SK-N-SH (cell line): ENCODE measurements at places on chromosomes 16 and 17.

DNA sequence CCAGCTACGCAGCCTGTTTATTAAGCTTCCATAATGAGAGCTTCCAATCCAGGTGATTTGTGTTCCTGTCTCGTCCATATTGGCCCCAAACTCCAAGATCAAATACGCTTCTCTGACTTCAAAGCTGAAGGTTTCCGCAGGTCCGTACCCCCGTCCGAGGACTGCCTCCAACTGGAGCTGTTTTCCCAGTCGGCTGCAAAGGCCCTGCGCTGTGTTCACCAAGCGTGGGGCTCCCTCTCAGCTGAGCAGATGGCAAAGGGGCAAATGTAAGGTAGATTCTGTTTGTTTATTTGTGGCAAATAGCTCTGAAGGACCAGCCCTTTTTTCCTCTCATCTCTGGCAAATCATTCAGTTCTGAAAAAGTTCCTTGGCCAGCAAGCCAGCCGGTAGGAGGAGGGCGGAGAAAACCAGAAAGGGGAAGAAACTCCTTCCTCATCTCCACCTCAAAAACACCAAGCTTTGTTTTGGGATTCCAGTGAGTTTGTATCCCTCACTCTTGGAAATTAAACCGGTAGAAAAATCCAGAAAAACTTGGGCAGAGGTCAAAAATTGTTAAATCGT, 35.2 kb downstream of the NXN start:
- DNase-seq = no peak

- no peak for DNase-seq
Measured at GRCh38 chr17:68390888-68391545, 66.3 kb downstream of the WIPI1 start.

GRCh38 chr16:88597856-88598491, 27.8 kb downstream of the ZC3H18 start:
- DNase-seq = no peak

GRCh38 chr17:65393514-65393913, 167.9 kb downstream of the AXIN2 start:
- DNase-seq = no peak

DNA sequence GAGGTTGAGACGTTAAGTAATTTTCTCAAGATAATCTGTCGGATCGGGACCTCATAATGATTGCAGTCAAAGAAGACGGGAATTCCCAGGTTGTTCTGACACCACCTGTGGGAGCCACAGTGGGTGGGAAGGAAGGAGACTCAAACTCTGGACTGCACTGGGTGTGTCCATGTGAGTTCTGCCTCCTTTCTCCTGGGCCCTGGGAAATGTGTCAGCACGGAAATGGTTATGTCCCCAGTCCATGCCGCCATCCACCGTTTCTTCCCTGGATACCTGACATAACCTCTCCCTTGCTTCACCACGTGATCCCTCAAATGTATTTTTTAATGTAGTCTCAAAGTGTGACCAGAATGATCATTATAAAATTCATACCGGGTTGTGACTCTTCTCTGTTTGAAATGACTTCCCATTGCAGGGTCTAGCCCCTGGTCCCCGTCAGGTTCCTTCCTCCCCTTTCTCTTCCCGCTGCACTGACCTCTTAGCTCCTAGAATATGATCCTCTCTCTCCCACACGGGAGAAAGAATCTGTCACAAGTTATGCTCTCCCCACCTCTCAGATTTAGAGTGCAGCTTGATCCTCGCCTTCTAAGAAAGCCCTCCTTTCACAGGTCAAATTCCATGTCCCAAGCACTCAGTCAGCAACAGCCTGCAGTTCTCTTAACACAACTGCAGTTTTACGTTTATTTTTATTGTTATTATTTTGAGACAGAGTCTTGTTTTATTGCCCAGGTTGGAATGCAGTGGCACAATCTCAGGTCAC, 820.0 kb upstream of the EEF2KMT start:
- DNase-seq = no peak

GRCh38 chr17:19614900-19615299, 33.7 kb upstream of the ALDH3A2 start:
- DNase-seq = no peak

GRCh38 chr17:65811043-65811442, 249.6 kb upstream of the AXIN2 start:
- DNase-seq = no peak

GRCh38 chr17:78967782-78968362, 11.9 kb downstream of the LGALS3BP start:
- no peak for DNase-seq

GRCh38 chr17:61130330-61130729, 269.3 kb upstream of the TBX2 start:
- no peak for DNase-seq

GRCh38 chr17:74712301-74712700, 422 bp downstream of the CD300LF start:
- DNase-seq = no peak

DNA sequence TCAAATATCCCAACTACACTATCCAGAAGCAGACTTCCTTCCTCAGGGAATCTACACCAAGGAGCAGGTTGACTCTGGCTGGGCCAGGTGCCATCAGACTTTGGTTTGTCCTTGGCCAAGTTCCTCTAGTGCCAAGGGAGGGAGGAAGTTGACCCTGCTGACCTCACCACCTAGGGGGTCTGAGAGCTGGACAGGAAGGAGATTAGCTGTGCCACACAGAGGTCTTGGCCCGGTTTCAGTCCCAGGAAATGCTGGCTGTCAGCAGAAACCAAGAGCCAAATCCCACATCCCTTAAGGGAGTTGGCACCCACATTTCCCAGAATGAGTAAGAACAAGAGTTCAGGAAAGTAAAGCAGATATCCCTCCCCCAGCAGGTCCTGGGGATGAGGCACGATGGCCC, 178.2 kb downstream of the SALL1 start:
- DNase-seq = no peak

- DNase-seq = no peak
Measured at GRCh38 chr17:44928950-44929720, 13.8 kb upstream of the GFAP start.

- no peak for DNase-seq
Measured at GRCh38 chr17:79036596-79036995, 12.6 kb downstream of the C1QTNF1 start.

DNA sequence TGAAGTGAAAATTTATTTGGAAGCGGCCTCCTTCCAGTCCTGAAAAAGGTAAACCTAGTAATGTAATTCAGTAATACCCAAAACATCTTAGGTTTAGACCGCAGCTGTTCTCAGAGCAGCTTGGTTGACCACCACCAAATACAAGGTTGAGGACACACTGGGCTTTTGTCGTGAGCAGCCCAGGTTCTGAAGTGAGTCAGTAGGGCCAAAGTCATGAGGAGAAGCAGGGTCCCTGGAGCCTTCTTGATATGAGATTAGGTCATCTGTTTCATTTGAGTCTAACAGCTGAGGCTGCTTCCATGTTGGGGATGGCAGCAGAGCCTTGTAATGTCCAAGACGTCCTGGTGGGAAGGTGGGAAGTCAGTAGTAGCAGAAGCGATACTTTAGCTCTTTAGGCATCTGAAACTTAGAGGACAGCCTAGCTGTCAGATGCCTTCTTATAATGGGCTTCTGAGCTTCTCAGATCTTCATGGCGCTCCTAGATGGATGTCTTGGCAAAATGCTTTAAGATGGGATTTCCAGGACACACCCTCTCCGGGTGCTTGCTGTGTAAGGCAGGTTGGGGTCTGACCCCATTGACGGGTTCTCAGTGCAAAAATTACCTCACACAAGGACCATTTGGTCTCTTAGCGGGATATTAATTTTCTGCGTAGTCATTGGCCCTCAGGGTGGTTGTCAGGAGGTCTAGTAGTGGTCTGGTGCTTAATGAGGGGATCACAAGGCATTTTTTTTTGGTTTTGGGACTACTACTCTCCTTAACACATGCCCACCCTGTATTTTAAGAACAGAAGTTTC, 2.4 kb downstream of the ALKBH5 start:
- no peak for DNase-seq

GRCh38 chr17:74432424-74432690, 469 bp downstream of the GPRC5C start:
- peak; percentile 79 for DNase-seq

DNA sequence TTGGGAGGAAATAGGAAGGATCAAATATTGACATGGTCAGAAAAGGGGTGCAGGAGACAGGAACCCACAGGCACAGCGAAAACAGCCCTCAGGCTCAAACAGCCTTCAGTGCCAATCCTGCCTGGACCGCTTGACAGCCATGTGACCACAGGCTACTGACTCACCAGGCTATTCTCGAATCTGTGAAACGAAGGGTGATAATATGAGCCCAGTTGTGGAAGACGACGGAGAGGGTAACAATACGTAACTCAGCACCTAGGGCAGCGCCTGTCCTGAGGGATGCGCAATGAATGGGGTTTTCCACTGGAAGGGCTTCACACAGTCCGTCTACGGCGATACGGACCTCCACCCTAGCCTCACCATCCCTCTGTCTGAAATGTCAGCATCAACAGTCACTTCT, 117.3 kb upstream of the RCVRN start:
- no peak for DNase-seq
